ENCODE measurements at places on chromosomes 16 and 17.

DNA sequence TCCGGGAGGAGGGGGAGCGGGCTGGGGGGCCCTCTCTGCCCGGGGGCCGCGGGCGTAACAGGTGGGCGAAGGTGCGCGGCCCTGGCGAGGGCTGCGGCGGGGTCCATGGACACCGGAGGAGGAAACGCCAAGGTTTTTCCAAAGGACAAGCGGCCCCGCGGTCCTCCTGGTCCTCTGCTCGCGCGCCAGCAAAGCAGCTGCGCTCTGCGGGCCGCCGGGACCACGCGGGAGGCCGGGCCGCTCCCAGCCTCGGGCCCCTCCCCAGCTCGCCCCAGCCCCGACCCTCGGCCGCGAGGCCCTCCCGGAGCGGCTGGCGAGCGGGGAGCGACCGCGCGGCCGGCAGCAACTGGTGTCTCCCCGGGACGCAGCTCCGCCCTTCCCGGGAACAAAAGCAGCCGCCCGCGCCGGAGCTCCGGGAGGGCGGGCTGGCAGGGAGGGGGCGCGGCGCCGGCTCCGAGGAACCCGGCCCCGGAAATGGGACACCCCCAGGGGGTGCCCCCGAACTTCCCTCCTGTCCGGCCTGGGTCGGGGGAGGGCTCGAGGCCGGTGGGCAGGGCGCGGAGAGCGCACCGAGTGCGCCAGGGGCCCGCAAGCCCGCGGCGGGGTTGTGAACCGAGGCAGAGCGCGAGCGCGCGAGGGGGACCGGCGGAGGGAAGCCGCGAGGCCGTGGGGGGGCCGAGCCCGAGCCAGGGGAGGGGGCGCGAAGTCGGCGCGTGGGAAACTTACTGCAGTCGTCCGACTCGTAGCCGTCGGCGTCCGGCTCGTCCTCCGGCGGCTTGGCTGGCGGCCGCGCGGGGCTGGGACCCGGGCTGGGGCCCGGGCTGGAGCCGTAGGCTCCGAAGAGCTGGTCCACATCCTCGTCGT lies 837 bp downstream of the DOC2B start:
- no peak for DNase-seq

DNA sequence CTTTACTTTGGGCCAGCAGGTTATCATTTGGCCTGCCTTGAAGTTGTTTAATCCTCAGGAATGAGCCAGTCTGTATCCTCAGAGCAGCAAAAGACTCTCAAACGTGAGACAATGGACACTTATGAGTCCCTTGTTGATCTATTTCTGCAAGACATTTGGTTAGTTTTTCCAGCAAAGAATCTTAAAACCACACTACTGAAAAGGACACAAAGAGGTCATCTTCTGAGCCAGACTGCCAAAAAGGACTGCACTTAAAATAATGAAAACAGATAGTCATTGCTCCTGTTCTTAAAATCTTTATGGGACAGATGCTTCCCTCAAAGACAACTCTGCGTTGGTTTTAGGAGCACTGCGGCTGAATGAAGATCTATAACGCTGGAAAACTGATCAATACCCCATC lies 205.7 kb upstream of the PSMD7 start:
- no peak for DNase-seq

GRCh38 chr16:70804153-70804733 lies 3.3 kb upstream of the VAC14 start:
- no peak for DNase-seq

GRCh38 chr16:11619327-11619851 lies 32.7 kb upstream of the LITAF start:
- DNase-seq: no peak

Data from smooth muscle cell of the brain vasculature (primary cell).